ENCODE measurements at places on chromosomes 5 and 9.
A peak's percentile ranks its signal among the peaks of the same experiment; 100 is the strongest.

DNA sequence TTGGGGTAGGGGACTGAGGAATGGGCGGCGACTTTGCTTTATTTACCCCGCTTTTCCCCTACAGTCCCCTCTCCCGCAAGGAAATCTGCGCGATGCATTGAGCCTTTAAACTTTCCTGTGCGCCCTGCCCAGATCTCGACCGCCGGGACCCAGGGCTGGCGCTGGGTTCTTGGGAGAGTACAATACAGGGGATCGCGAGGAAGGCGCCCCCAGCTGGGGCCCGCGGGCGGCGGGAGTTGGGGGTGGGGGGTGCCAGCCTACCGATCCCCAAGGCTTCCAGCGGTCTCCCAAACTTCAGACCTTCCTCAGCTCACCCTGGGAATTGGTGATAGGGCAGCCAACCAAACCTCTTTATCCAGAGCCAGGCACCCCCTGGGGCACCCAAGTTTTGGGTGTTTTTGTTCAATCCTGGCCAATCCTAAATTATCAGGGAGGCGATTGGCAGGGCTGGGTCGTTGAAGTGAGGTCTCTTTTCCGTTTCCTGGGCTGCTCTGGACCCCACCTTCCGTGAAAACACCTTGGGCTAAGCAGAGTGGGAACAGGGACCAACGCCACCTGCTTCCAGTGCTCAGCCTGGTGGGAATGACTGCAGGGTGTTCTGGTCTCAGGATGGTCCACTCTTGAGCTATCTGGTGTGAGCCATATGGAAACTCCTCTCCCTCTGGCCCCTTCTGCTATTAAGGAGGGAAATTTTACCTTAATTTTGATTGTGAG lies 51.4 kb upstream of the DAB2IP start:
- no peak for DNase-seq

- peak; percentile 46 for DNase-seq
Observed at GRCh38 chr5:180648658-180649296, 623 bp downstream of the FLT4 start.

DNA sequence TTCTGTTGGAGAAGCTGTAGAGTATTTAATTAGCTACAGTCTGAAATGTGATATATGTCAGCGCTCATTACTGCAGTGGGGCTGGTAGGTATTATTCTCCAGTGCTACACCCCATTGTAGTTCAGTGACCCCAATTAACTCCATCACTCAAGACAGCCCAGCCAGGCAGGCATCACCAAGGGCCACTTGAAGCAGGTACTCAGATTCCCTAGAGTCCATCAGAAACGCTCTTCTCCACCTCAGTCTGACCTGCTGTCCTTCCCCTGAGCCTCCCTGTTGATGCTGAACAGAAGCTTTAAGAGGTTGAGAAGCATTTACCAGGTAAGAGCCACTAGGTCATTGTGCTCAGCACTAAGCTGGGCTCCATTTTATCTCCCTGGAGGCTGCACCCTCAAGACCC lies 71.8 kb downstream of the GALNT10 start:
- no peak for DNase-seq

- DNase-seq = no peak
Observed at GRCh38 chr5:171421331-171422262, 2.1 kb downstream of the FGF18 start.

GRCh38 chr5:75260708-75261107 lies 24.0 kb upstream of the ANKRD31 start:
- no peak for DNase-seq

- DNase-seq = no peak
Observed at GRCh38 chr5:9020996-9021395, 524.9 kb downstream of the SEMA5A start.

Measured in mesendoderm (in vitro differentiated cells).